Erythroblast (primary cell): ENCODE measurements at places on chromosomes 2 and 18.

- no peak for DNase-seq
These were observed 291.6 kb downstream of the ALPK2 start for GRCh38 chr18:58337285-58337684.

DNA sequence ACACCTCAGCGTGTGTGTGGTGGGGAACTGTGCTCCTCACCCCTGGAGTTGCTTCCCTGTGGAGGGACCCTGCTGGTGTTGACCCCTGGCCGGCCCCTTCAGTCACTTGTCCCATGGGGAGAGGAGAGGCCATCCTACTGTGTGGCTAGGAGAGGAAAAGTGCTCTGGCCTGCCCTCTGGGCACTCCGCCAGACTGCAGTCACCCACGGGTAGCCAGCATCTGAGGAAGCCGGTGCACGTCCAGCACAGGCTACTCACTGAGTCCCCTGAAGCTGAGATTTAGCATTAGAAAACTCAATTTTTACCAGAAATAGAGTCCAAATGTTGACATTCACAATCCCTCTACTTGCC, 211.5 kb upstream of the RAB6C start:
- DNase-seq, result no peak

DNA sequence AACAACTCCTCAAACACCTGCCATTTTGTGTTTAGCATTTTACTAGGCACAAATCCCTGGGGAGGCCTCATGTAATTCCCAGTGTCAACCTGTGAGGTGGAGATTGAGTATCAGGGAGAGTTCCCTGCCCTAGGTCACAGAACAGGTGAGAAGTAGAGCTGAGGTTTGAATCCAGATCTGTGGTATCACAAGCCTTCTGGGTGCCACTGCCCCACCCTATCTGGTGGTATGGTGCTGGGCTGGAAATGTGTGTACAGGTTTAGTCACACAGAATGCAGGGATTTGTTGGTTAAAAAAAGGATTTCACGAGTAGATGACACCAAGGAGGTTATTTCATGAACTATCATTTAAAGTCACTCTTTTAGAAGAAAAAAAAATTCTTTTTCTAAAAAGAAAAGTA, 35.7 kb upstream of the PKDCC start:
- DNase-seq, result no peak

DNA sequence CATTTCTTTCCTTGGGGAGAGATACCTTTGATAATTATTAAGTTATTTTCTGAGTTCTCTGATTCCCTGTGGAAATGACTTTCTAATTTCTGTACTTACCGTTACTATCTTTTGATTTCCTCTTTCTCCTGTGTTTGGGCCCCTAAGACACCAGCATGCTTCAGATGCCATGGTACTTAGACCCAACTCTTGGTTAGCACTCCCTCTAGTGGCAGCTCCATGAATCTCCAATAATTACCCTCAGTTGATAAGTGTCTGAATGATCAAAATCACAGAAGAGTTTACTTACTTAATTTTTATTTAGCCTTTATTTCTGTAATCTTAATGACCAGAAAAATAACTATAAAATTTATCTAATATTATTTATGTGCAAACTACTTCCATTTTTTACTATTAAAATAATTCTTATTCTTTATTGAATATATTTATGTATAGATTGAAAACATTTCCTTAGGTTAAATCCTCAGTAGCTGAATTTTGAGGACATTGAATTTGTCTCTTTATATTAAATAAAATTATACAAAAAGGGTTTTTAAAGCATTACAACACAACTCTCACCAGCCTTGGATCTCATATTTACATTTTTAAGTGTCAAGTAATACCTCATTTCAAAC, 300.4 kb downstream of the KCNS3 start:
- DNase-seq, result peak; percentile 43

GRCh38 chr2:42510608-42511243, 16.9 kb upstream of the KCNG3 start:
- DNase-seq, result no peak

- no peak for DNase-seq
These were observed 51.6 kb downstream of the APOB start for GRCh38 chr2:20992201-20992711.
